GM12892 (cell line): ENCODE measurements at places on chromosomes 11 and 22.

DNA sequence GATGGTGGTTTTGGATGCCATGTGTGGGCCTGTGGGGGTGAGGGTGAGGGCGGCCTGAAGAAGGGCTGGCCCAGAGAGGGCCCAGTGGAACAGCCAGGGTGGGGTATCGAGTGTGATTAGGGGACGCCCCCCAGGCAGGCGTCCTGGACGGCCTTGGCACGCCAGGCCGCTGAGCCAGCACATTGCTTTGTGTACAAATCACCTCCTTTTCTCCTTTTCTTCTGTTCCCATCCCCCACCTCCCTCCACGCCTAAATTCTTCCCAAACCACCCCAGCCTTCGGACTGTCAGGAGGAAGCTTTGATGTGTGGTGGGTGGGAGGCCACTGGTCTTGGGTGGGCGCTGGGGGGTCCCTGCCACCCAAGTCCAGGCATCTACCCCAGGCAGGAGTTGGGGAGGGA, 7.8 kb upstream of the CD248 start:
- DNase-seq, result no peak

- no peak for DNase-seq
These were observed 4.7 kb upstream of the RAD9A start for GRCh38 chr11:67387069-67387468.

GRCh38 chr11:38680746-38681145, 2082.7 kb upstream of the RAG2 start:
- no peak for DNase-seq

- no peak for DNase-seq
These were observed 363.5 kb downstream of the BUD13 start for GRCh38 chr11:116409238-116409637.

DNA sequence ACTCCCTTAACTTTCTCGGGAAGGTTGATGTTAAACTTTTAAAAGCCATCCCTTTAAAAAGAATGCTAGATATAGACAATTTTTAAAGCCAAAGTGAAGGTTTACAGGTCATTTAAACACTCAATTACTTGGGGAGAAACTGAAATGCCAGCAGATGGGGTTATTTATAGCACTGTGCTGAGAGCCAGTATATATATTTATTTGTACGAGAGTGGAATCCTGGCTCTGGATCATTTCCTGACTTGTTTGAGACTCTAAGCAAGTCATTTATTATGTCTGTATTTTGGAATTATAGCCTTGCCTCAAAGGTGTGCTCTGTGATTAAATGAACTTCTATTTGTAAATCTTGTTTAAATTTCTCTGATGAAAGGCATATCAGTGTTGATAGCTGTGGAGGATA, 6.8 kb upstream of the ZBED5 start:
- DNase-seq, result no peak

GRCh38 chr22:27801202-27801615, 347 bp downstream of the MN1 start:
- DNase-seq, result no peak

DNA sequence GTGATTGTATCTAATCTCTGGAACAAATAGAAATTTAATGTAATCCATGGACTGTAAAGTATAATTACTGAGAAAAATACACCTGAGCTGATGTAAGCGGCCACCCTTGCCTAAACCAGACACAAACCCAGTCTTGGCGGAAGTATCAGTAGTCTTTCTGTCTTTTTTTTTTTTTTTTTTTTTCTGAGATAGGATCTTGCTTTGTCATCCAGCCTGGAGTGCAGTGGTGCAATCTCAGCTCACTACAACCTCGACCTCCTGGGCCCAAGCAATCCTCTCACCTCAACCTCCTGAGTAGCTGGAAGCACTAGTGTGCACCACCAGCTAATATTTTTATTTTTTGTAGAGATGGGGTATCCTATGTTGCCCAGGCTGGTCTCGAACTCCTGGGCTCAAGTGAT, 5.5 kb upstream of the CXCR5 start:
- DNase-seq, result no peak

DNA sequence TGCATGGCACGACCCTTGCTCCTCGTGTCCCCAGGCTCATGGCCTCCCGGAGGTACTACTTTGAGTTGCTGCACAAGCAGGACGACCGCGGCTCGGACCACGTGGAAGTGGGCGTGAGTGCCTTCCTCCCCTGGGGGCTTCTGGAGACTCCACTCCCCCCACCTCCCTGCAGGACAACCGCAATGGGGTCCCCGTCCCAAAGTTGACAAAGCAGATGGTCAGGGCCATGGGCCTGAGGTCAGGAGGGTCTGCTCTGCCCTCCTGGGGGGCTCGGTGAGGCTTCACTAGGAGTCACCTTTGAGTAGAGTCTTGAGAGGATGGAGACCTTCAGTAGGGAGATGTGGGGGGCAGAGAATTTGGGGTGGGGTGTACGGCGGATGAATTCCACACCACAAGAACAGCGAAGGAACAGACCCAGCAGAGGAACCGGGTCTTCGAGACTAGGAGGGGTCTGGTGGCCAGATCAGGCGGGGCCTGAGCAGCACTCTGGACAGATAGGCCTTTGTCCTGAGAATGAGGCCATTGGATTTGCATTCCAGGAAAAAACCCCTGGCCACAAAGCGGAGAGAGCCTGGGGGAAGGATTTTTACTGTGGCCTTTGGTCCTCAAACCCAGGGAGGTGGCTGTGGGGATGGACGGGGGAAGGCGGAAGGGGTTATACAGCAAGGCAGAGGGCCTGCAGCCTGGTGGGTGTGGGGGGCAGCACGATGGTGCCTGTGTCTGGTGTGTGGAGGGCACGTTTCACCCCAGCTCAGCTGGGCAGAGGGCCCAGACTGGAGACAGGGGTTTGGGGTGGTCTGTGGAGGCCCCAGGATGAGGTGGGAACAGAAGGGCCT, 4.6 kb downstream of the B4GALNT4 start:
- DNase-seq, result no peak

- no peak for DNase-seq
These were observed 12.9 kb downstream of the CSDC2 start for GRCh38 chr22:41573677-41574076.

- no peak for DNase-seq
These were observed 122.7 kb downstream of the RBFOX2 start for GRCh38 chr22:35905894-35906293.

GRCh38 chr11:82557274-82557673, 176.4 kb downstream of the FAM181B start:
- DNase-seq, result no peak

- DNase-seq, result no peak
These were observed 18.8 kb downstream of the SNX19 start for GRCh38 chr11:130897262-130898182.

GRCh38 chr11:64933935-64934681, 1.6 kb downstream of the GPHA2 start:
- no peak for DNase-seq

DNA sequence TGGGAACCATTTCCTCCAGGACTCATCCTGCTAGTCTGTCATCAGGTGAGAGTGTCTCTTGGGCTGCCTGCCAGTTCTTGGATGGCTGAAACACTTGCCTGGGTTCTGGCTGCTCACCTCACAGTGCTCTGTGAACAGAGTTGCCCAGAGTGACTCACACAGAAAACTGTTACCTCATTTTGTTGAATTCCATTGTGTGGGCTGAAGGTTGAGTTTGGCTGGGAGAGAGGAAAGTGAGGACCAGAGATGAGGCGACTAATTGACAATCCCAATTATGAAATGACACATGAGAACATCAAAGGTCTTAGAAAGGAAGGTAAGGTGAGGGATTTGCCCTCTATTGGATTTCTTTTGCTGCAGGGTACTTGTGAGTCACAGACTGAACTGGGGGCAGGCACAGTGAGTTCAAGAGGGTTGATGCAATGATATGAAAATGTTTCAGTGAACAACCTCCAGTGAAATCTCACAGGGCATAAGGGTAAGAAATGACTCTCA, 20.2 kb upstream of the CALCB start:
- DNase-seq, result no peak

DNA sequence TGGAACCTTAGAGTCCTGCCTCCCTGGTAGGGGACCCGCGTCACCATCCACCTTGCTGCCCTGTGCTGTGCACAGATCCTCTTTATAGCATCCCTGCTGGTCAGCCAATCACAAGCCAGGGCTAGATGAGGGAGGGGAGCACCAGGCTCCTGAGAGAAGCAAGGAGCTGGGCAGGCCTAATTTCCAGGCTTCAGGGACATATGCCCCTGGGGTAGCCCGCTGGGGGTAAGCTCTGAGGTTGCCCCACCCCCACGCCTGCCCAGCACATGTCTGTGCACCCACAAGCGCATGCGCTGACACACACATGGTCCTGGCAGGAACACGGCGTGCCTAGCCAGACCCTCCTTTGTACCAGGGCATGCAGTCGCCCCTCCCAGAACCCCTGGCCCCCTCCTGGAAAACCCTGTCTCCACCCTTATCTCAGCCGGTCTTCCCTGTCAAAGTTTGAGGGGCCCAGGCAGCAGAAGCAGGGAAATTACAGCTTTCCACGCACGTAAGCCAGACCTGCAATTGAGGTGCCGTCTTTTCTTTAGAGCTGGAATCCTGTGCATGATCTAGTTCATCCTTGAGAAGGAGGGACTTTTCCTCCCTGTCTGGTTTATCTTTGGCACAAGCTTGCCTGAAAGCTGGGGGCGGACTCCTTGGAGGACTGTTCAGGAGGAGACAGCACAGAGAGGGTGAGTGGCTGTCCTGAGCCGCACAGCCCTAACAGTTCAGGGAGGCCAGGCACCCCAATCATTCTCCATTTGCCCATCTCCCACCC, 2.1 kb downstream of the SSTR3 start:
- DNase-seq, result no peak

DNA sequence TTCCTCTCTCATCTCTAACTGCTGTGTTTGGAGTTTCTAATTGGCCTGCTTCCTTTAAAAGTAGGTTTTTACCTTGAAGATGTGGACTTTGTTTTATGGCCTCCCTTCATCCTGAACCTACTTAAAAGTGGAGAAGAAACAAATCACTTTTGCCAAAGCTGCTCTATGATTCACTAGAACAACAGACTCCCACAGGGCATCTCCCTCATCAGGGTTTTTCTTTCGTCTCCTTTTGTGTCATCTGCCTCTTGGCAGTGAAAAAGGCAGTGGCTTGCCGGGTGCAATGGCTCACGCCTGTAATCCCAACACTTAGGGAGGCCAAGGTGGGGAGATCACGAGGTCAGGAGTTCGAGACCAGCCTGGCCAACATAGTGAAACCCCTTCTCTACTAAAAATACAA, 186.6 kb upstream of the MTNR1B start:
- no peak for DNase-seq

DNA sequence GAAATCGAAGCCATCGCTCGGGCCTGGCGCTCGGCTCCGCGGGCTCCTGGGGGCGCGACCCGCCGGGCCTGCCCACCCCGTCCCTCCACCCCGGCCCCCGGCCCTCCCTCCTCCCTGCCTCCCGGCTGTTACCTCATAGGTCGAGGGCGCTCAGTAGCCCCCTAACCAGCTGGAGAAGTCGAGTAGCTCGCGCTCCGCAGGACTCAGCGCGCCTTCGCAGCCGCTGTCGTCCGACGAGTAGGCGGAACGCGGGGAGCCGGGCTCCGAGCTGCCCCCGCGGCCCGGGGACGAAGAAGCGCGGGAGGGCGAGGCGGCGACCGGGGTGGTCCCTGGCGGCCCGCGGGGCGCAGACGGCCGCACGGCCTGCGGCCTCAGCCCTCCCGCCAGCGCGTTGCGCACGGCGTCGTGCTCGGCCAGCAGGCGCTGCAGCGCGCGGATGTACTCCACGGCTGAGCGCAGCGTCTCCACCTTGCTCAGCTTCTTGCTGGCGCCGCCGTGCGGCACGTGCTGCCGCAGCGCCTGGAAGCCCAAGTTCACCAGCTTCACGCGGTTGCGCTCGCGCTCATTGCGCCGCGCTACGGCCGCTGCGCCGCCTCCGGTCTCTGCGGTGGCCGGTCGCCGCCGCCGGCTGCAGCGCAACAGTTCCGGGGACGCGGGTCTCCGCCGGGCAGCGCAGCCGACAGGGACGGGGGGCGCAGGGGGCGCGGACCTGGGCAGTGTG, 627 bp downstream of the ASCL2 start:
- no peak for DNase-seq

DNA sequence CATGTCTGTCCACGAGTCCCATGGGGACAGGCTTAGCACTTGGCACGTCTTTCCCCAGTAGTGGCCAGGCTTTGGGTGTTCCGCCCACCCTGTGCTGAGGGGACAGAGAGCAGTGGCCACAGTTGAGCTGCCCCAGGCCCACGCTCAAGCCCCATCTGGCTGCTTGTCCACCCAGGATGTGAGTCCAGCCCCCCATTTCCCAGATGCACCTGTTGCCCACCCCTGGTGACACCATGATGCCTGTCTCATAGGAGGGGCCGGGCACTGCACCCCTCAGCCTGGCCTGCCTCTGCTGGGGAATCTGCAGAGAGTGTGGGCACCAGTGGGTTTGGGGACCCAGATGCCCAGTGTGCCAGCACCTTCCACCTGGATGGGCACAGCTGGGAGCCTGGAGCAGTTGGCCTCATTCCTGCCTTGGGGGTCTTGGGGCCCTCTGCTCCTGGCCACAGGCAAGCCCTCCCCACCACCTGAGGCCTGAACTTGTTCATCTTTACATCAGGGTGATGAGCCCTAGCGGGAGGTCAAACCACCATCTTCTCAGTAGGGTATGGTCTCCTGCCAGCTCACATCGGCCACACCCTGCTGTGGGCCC, 5.7 kb downstream of the SIGIRR start:
- DNase-seq, result no peak

DNA sequence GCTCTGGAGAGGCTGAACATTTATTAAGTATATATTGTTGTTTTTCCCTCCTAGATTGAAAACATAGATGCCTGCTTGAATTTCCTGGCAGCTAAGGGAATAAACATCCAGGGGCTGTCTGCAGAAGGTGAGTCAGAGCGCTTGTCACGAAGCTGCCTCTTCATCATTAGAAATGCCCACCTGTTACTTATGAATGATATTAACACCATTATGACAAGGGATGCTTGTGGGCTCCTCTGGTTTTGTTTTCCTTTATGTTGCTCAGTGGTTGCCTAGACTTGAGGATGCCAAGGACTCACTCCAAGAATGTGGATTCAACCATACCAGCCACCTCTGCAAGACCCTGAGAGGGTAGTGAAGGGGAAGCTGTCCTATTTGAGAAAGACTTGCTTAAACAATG, 156.2 kb downstream of the NAV2 start:
- DNase-seq, result no peak

- DNase-seq, result no peak
These were observed 6.2 kb upstream of the LINC01488 start for GRCh38 chr11:69475141-69475865.

DNA sequence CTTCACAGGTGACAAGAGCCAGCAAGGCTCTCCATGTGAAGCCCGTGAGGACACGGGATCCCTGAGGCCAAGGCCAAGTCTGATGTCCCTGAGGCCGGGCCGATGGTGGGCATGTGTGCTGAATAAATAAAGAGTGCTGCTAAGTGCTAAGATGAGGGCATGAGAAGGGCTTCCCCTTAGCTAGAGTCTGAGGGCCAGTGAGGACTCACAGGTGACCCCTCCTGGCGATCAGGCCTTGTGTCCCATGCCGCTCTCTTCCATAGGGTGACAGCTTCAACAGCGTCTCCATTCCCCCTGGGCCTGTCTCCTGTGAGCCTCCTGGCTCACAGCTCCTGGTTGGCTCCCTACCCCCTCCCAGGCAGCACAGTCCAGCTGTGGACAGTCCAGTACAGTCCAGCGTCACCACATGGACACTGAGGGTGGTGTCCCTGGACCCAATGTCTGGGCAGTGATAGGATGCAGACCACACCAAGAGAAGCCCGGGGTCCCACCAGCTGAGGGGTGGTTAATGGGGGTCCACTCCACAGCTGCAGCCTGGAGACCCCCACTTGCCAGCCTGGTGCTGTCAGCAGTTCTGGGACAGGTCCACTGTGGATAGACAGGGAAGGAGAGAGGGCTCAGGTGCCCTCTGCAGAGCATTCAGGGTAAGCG, 1033.2 kb downstream of the TBC1D22A start:
- no peak for DNase-seq
